ENCODE measurements at places on chromosomes 4 and X.
A peak's percentile ranks its signal among the peaks of the same experiment; 100 is the strongest.

- ATAC-seq: peak; percentile 58
Measured at GRCh38 chrX:65723706-65724105, 56.3 kb downstream of the MSN start.

- peak; percentile 27 for ATAC-seq
Measured at GRCh38 chr4:173415885-173416653, 17.2 kb upstream of the SCRG1 start.

GRCh38 chrX:132214518-132214917 is 4.7 kb downstream of the RAP2C start:
- no peak for ATAC-seq

DNA sequence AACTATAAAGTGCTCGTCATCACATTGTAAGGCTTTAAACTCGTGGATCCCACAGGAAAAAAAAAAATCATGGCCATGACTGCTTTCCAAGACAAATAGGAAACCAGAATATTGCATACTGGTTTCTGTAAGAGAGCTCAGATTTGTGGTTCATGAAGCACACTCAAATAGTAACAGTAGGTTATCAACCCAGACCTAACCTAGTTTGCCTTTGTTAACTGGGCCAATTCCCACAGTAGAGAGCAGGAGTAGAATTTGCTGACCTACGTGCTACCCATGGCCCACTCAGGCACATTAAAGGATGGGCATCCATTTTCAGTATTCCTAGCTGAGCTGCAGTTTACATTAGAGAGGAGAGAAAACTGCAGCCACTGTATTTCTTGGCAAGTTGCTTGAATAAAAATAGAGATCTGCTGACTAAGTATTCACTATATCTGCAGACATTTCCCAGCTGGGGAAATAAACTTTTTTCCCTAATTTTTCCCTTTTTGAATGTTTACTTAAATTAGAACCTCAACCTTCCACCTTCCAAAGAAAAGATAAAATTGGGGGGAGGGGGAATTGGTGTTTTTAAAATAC is 218.5 kb downstream of the SPANXN3 start:
- ATAC-seq: no peak

DNA sequence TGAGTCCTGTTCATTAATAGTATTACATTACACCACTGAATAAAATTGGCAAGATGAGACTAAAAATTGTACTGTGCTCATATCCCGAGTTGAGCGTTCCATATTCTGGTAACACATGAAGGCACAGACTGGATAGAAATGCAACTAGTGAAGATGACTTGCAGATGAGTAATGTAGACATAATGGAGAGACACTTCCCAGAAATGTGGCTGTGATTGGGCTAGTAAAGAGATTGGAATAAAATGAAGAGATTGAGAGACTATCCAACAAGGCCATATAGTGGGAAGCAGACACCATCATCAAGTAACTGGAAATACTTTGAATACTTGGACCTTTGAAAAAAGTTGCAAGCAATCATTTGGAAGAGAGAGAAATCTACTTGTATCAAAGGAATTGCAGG is 77.3 kb downstream of the DCAF8L1 start:
- ATAC-seq: no peak

GRCh38 chr4:95124906-95125504 is 367.2 kb downstream of the BMPR1B start:
- ATAC-seq: no peak

DNA sequence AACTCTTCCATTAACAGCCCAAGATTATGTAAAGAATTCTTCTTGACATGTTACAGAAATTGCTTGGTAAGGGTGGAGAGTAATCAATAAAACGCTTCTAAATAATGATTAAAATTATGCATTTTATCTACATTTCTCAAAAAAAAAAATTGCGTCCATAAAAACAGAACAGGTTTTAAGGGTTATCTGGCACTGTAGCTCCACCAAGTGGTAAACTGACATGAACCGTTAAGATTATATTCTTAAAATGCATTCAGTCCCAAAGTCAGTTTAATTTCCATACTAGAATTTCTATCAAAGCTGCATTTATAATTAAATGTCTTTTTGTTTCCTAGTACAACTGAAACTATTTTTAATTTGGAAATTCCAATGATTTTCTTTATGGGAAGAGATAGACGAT is 214.0 kb upstream of the UGT8 start:
- ATAC-seq: no peak

GRCh38 chr4:23504083-23504482 is 385.8 kb downstream of the PPARGC1A start:
- ATAC-seq: no peak

GRCh38 chr4:137124278-137124932 is 407.9 kb downstream of the PCDH18 start:
- peak; percentile 78 for ATAC-seq

- no peak for ATAC-seq
Measured at GRCh38 chr4:183175631-183176232, 76.7 kb downstream of the WWC2 start.

- ATAC-seq: no peak
Measured at GRCh38 chr4:95537191-95537590, 11.6 kb downstream of the UNC5C start.

GRCh38 chrX:153590961-153591956 is 7.7 kb downstream of the CCNQ start:
- no peak for ATAC-seq

DNA sequence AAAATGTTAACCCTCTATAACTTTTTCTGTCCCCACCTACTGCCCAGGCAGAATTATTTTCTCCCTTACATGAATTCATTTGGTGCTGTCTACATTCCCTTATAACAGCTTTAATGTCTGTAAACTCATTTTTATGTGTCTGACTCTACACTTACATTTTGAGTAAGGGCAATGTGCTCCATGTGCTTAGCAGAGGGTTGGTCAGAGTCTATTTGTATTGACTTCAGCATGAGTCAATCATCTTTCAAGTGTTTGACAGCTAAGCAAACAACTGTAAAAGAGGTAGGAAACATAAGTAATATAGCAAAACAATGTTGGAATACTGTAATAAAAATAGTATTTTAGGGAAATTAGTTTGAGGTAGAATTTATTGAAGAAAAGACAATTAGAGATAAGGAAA is 6.3 kb downstream of the IL15 start:
- ATAC-seq: peak; percentile 45

DNA sequence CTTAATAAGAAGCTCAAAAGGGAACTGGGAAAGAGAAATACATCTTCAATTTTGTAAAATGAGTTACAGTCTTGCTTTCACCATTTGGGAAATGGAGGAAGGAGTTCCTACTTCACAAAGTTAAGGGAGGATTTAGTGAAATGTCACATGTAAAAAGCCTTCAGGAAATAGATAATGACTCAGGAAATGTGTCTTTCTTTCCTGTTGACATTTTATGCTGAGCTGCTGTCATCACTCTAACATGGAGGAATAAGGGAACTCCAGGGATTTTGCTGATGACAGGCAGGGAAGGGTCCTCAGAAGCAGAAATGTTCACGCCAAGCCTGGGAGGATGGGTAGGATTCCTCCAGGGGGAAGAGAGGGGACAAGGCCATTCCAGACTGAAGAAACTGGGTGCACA is 251.1 kb downstream of the USP46 start:
- ATAC-seq: no peak

DNA sequence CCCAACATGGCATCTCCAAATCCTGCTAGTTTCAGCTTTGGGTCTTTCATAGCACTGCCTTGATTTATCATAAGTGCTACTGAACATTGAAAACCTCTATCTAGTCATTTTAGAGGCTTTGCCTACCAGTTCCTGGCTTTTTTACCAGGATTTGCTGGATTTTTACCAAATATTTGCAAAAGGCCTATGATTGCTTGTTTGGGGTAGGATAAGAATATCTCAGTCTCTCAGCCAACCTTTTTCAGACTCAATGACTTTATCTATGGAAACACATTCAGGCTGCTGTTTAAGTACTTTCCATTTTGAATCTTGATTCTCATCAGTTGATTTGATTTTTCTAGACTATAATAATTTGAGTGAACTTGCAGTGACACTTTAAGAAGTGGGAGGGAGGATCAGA is 80.1 kb downstream of the NPFFR2 start:
- no peak for ATAC-seq

GRCh38 chr4:2606960-2607506 is 70.6 kb downstream of the FAM193A start:
- no peak for ATAC-seq

DNA sequence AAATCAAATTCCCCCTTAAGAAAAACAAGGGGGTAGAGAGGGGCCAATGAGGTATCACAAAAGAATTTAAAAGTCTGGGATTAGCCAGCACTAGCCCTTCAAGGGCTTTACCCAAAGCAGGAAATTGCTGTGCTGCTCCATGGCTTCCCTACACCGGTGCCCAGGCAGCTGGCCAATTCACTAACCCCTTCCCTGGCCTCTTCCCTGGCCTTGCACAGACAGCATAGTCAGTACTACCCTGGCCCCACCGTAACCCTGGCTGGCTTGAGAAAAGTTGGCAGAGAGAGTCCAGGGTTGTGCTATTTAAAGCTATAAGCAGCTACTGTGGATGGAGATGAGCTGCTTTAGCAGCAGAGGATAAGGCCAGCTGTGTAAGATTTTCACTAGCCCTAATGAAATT is 43.1 kb downstream of the ADAMTS3 start:
- ATAC-seq: no peak

- ATAC-seq: no peak
Measured at GRCh38 chr4:71008196-71008595, 14.7 kb downstream of the DCK start.

- ATAC-seq: no peak
Measured at GRCh38 chrX:150044556-150044955, 106.3 kb upstream of the EOLA2 start.

GRCh38 chr4:177509226-177509745 is 67.0 kb upstream of the AGA start:
- ATAC-seq: no peak

DNA sequence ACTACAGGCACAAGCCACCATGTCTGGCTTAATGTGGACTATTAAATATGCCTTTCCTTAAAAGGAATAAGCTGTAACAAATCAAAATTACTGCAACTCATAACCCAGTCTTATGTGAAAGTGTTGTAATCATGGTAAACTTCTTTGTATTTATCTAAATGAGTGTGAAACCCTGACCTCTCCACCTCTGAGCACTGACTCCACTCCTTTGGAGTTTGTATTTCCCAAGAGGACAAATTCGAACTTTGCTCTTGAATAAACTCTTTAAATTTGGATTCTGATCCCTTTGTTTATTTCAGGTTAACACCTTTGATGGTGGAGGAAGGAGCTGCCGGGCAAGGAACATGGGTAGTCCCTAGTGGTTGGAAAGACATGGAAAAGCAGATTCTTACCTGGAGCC is 48.3 kb upstream of the FAM9A start:
- no peak for ATAC-seq

- peak; percentile 74 for ATAC-seq
Measured at GRCh38 chrX:74133156-74133796, 170.7 kb upstream of the ZCCHC13 start.

- ATAC-seq: no peak
Measured at GRCh38 chrX:141732031-141732430, 33.5 kb upstream of the SPANXD start.

GRCh38 chrX:109036624-109037023 is 300.3 kb upstream of the IRS4 start:
- no peak for ATAC-seq

GRCh38 chrX:68365341-68365740 is 68.0 kb downstream of the OPHN1 start:
- ATAC-seq: no peak

- no peak for ATAC-seq
Measured at GRCh38 chr4:119508281-119508680, 120.3 kb downstream of the PDE5A start.

DNA sequence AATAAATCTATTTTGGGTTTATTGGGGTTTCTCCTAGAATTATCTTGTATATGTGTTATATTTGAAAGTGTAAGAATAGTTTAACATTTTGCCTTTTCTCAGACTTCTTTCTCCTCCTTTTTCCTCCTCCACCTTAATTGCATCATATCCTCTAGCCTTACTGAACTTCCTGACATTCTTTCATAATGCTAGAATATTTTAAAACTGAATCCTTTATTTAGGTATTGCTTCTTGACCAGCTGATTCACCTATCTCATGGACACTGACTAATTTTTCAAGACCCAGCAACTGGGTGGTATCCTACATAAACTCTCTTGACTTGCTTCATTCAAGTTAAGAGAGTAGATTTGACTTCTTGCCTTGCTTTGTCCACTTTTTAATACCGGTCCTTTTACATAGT is 1508.9 kb downstream of the STIM2 start:
- ATAC-seq: no peak

GRCh38 chrX:19810802-19811201 is 76.6 kb downstream of the SH3KBP1 start:
- ATAC-seq: no peak

DNA sequence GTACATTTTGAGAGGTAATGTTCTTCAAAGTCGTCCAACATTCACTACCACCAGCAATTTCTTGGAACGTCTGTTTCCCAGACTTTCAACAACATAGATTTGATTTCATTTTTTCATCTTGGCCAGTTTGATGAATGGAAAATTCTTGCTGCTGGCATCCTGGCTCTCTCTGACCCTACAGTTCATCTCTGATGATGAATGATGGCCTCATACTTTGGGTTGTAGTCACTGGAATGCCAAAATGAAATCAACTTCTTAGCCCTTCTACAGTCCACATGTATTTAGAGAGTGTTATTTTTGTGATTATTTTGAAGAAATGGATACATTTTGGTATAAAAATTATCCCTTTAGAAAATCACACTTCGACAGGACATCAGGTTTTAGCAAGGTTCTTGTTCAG is 8.8 kb downstream of the CHST7 start:
- no peak for ATAC-seq

DNA sequence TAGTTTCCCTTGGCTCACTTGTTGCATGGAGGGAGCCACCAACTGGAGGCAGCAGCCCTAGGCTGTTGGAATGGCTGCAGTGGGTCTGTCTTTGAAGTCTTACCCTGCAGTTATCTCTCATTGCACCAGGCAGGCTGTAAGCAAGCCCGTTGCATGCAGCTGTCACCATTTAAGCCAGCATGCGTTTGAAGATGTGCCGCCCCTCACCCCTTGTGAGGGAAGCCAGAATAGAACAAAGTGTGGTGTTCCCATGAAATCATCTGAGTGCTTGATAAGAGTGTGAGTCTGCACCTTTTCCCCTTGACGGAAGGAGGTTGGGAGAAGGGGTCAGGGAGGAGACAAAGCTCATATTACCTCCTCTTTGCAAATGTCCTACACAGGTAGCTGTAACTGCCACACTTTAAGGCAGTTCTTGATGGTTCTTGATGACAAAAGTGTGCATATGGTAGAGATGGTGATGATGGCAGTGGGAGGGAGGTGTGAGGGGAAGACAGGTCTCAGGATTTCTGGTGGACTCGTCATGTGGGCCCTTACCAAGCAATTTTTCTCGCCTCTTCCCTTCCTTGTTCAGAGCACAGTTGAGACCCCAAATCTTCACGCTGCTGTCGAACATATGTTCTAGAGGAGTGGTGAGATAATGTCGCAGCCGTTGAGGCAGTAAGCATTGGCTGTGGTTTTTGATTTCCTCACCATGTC is 191.4 kb upstream of the LEF1 start:
- no peak for ATAC-seq
